ENCODE measurements at places on chromosomes 5 and 9.

GRCh38 chr5:91007780-91008402, 375.2 kb downstream of the ARRDC3 start:
- DNase-seq: no peak

DNA sequence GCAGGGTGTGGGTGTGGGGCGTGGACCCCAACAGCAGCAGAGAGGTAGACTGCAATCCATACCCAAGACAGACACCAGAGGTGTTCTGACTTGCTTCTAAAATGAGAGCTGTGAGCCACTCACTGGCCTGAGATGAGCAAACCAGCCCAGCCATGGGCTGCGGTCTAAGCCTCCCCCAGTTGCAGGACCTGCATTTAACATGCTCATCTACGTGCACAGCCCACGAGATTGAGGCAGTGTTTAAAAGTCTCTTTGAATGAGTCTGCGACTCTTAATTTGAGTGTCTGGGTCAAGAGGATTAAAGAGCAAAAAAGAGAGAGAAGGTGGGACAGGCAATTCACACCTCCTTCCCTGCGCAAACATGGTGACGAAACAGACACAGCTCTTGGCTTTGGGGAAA, 5.9 kb downstream of the SURF4 start:
- DNase-seq: no peak

DNA sequence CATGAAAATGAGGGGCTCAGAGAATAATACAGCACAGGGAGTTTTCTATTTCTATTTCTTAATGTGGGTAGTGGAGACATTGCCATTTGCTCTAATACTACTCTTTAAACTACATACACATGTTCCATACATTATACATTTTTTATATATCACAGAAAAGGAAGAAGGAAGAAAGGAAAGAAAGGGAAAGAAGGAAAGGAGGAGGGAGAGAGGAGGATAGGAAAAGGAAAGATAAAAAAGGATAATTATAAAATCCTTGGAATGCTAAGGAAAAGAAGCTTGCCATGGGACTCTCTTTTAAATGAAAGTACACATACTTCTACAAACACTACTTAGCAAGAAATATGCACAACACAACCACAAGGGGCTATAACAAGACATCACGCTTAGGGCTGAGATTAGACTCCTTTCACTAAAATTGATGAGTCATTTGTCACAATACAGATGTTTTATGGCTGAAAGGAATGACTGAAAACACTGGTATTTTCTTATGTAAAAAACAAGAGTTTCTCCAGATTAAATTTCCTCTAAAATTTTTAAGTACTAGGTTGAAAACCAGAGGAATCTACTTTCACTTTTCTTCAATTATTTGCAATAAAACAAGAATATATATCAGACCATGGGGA, 219.8 kb downstream of the ARL15 start:
- DNase-seq: no peak

DNA sequence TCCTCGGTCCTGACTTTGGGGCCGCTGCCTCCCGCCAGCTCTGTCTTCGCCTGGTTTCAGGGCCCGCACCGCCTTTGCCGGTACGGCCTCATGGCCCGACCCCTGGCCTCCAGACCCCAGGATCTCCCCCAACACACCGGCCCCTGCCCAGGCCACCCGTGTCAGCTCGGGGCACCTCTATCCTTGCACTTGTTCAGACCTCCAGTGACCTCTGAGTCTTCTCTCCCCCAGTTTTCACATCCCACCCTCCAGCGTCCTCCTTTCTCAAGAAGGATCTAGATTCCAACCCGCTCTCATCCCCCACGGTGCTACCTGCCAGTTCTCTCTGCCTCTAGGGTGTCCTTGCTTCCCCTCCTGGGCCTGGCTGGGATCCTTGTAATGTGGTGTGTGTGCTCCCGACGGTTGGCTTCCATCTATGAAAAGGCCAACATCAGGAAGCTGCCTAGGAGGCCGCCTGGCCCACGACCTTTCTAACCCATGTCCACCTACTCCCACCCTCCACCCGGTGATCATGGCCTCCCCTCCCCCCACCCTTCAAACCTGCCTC, 61.1 kb downstream of the SPATA31C2 start:
- no peak for DNase-seq

DNA sequence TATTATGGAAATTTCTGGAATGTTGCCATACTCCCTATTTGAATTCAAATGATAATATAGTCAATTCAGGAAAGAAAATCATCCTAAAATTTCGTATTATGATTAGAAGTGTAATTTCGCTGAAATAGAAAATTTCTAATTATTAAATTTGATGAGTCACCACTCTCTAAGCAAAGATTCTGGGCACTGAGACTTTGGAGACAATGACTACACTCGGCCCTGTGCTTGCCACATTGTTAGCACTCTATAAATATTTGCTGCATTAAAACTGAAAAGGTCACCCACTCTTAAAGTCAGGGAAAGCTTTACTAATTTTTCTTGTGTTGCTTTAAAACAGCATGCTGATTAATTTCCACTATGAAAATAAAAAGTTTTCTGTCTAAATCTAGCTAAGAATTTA, 240.3 kb downstream of the TLE4 start:
- DNase-seq: no peak

GRCh38 chr5:99025298-99026045, 96.7 kb upstream of the CHD1 start:
- no peak for DNase-seq

DNA sequence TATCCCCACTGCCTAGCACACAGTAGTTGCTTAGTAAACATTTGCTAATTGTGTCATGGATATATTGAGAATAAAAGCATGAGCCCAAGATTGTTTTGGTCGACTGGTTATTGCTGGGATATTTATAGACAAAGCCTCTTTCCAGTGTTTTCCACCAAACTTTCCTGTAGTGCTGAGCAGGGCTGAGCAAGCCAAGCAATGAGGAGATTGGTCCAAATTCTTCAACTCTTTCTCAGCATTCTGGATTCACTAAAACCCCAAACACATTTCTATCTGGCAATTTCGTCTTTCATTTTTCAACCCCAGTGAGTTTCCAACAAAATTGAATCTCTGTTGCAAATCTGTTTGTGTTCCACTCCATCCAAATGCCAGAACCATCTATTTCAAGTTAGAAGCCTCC, 31.9 kb upstream of the TARS1 start:
- no peak for DNase-seq

- DNase-seq: no peak
These were observed 4.3 kb downstream of the EEIG1 start for GRCh38 chr9:127976498-127976897.

Data from stimulated activated CD8-positive, alpha-beta memory T cell treated with anti-CD3 and anti-CD28 coated beads, Interleukin-2, amount 100 ng/mL, for 1 hour (primary cell).